Right lung (tissue), 10 donors: ENCODE measurements at places on chromosomes 3 and 15.
A peak's percentile ranks its signal among the peaks of the same experiment; 100 is the strongest.

- DNase-seq, result no peak
These were observed 29.5 kb upstream of the ETV5 start for GRCh38 chr3:186138272-186138981.

GRCh38 chr3:192892981-192893700 lies 24.5 kb downstream of the MB21D2 start:
- no peak for DNase-seq

GRCh38 chr3:135033737-135034136 lies 238.7 kb downstream of the EPHB1 start:
- DNase-seq, result no peak

- no peak for DNase-seq
These were observed 562.3 kb downstream of the PDCD6IP start for GRCh38 chr3:34360713-34361112.

DNA sequence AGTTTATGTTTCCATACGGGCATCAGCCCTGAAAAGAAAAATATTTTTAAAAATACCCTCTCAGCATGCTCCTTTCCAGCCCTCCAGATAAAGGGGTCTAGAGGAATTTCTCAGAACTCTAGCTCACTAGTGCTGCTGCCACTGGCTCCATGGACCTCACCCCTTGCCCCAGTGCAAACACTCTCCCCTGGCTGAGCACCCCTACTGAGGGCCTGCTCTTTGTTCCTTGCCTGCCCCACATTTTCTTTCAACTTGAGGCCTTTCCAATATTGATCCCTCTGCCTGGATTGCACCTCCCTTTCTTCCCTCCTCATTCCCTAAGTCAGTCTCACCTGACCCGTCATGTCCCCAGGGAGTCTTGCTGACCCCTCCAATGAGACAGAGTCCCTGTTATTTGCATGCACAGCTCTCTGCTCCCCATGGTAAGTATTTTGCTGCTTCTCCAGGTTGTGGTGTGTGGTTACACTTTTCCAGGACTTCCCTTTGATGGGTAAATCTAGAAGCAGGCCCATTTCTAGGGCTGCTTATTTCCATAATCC lies 196.5 kb downstream of the EPHB1 start:
- DNase-seq, result no peak

- no peak for DNase-seq
These were observed 62.6 kb upstream of the ATP11B start for GRCh38 chr3:182730675-182731042.

DNA sequence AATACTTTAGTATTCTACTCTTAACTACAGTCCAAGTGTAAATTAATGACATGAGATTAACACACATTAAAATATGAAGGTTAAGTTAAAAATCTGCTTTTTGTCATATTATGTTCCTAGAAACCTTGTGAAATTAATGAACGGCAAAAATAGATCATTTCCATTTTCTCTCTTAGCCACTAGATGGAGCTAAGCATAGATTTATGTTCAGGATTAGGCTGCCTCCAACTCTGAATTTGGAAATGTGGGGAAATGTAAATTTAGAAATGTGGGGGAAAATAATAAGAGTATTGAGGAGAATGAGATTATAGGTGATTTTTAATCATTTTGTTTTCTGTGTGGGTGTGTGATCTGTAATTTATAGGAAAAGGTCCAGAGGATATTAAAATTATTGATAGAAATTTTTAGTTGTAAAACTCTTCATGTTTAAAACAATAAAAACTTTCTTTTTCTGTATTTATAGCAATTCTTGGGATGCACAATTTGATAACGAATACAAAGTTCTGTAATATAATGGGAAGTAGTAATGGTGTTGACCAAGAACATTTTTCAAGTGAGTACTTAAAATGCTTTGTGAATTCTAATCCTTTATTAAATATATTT lies 59.2 kb downstream of the TMOD3 start:
- DNase-seq, result no peak

GRCh38 chr3:23465569-23465968 lies 262.4 kb downstream of the UBE2E2 start:
- no peak for DNase-seq

GRCh38 chr15:85118173-85118572 lies 136.5 kb downstream of the PDE8A start:
- no peak for DNase-seq

- DNase-seq, result no peak
These were observed 118.5 kb downstream of the DUT start for GRCh38 chr15:48449734-48450133.

DNA sequence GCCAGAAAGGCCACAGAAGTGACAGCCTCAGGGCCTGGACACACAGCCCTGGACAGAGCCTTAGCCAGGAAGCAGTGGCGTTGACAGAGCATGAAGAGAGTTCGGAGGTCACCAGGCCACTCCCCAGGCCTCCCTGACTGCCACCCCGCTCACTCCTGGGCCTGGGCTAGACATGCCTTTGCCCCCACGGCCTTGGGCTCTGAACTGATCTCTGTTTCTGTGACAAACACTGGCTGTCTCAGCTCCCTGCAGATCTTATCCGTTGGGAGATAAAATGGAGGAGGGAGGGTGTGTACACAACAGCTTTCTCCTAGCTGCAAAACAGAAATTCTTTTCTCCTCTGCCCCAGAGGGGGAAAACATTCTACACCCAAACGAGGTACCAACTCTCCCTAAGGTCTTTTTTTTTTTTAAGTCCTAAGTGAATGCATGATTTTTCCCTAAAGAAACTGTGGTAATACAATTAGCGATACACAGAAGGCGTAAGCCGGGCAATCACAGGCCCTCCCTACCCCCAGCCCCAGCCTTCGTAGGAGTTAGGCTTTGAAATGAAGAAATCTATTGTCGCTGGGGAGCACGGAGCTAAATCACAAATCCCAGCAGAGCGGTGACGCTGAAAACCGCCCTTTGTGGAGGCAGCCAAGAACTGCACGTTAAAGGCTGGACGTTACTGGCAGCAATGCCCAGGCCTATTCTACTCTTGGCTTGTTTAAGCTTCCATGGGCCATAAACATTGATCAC lies 45.0 kb downstream of the SRGAP3 start:
- no peak for DNase-seq

DNA sequence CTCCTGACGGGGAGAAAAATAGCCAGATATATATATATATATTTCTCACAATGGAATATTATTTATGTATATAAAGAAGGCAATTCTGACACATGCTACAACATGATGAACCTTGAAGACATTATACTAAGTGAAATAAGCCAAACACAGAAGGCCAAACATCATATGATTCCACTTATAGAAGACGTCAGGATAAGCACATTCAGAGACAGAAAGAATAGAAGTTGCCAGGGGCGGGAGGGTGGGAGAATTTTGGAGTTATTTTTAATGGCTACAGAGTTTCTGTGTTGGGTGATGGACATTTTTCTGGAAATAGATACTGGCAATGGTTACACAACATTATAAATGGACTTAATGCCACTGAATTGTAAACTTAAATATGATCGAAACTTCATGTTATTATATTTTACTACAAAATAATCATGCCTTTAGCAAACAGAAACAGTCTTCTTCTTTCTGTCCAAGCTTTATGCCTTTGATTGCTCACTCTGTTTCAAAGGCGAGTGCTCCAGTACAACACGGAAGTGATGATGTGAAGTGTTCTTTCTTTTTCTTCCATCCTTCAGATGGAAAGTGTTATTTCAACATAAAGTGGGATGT lies 514.0 kb downstream of the OCA2 start:
- DNase-seq, result peak; percentile 48

DNA sequence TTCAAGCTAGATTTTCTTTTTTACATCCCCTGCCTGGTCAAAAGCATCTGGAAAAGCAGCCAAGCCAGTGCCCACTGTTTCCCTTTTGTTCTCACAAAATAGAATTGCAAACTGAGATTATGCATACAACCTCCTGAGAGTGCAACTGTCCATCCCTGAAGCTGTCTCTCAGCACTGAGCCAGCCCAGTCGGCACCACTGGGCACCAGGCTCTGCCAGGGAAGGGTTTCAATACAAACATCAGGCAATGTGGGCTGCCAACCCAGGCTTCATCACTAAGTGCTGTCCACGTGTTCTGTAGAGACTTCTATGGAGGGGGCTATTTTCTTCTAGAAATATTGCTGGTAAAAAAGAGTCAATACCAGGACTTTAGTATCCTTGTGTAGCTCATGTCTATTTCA lies 356.3 kb upstream of the TBL1XR1 start:
- DNase-seq, result no peak

DNA sequence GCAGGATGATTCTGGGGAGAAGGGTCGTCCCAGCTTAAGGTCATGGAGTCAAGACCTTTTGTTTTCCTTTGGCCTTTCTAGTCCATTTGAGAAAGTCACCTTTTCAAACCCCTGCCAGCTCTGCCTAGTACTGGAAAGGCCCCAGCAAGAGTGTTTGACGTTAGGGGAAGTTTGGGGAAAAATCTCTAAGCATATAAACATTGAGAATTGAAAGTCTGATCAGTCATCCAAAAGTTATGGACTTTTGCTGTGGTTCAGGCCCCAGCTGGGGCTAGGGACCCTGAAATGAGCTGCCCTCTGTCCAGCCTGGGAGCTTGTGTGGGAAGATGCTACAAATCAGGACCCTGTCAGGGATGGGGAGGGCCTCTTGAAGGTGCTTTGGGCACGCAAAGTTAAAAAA lies 21.6 kb downstream of the SLC6A6 start:
- no peak for DNase-seq

- no peak for DNase-seq
These were observed 13.4 kb downstream of the SEC62 start for GRCh38 chr3:169980055-169980454.

DNA sequence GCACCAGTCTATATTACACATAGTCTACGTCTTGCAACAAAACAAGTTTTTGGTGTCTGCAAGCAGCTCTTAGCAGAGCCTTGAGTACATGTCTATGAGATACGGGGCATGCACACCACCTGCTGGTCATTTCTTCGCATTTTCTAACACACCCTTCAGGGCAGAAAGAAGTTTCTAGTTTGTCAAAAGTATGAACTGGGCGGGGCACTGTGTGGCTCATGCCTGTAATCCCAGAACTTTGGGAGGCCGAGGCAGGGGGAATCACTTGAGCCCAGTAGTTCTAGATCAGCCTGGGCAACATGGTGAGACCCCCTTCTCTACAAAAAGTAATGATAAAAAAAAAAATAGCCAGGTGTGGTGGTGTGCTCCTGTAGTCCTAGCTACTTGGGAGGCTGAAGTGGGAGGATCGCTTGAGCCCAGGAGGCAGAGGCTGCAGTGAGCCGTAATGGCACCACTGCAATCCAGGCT lies 64.2 kb upstream of the ARL8B start:
- peak; percentile 51 for DNase-seq

- no peak for DNase-seq
These were observed 54.7 kb downstream of the CTDSPL2 start for GRCh38 chr15:44482090-44482489.

DNA sequence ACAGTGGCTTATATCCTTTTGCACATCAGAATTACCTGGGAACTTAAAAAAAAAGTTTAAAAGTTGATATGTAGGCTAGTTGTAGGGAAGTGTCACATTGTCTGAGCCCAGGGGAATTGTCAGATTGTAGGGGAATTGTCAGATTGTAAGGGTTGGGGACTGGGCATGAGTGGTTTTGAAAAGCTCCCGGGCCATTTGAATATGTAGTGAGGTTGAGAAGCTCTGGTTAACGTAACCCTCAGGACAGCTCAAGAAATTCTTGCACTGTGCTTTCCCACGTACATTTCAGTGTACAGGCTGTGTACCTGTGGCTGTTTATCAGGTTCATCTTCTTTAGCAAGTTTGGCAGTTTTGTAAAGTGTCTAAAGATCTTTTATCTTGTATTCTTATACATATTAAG lies 107.0 kb downstream of the FNDC3B start:
- no peak for DNase-seq

DNA sequence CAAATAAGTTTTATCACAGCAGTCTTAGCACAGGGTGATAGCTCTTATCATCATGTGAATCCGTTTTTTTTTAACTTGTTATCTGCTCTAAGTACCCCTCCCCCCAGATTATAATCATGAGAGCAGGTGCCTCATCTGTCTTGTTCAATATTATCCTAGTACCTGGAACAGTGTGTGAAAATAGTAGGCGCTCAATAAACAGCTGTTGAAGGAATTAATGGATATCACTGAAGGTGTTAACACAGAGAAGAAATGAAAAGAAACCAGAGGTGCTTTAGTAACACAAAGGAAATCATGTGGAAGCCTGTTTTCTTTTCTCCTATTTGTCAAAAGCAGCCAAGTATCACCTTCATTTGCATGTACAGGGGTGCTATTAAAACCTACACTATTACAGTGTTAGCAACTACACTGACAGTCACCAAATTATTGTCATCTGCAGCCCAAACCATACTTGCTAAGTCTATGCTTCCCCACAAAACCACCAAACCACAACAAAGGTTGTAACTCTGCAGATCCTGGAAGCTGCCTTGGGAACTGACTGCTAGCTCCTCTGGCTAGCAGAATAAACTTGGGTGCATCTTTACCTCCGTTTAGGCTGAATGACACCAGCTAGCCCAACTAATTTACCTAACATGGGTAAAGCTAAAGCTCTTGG lies 2.9 kb downstream of the XPC start:
- no peak for DNase-seq

- DNase-seq, result no peak
These were observed 65.1 kb upstream of the CCNL1 start for GRCh38 chr3:157225001-157225400.

GRCh38 chr3:45347315-45348000 lies 40.9 kb upstream of the LARS2 start:
- no peak for DNase-seq

DNA sequence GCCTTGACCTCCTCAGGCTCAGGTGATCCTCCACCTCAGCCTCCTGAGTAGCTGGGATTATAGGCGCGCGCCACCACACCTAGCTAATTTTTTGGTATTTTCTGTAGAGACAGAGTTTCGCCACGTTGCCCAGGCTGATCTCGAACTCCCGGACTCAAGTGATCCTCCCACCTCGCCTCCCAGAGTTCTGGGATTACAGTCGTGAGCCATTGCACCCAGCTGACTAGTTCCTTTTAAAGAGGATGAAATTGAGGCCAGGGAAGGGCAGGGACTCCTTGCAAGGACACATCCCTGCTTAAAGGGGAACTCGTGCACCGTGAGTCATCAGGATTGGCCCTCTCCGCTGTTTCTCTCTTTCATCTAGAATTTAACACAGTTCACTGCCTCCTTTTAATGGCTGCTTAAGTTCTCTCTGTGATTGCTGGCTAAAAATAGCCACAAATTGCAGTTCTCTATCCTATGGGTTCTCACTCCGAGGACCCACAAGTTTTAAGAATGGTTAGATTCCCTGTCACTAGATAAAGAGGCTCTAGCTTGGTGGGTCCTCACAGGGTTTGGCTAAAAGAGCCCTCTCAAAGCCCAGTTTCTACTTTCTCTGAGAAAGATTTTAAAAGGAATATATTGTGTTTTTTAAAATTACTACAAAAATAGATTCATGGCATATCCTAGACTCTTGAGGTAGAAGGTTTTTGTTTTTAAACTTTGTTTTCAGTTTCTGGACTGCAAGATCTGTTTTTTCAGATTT lies 1.4 kb downstream of the CRTAP start:
- no peak for DNase-seq

DNA sequence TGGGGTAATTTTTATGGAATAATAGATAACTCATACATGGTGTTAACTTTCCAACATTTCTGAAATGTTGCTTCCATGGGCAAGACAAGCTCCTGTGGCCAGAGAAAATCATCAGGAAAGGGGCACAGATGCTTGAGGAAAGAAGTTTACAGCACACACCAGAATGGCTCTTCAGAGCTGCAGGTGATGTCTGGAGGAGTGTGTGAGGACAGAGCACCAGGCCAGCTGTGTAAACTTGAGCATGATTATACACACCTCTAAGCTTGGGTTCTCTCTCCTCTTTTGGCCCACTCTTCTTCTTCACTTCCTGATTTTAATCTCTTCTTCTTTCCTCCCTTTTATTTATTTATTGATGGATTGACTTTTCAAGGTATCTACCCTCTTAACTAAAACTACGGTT lies 676.0 kb downstream of the GRM7 start:
- no peak for DNase-seq

GRCh38 chr3:50320853-50321335 lies 1.7 kb downstream of the HYAL2 start:
- DNase-seq, result peak; percentile 86
